ENCODE measurements at places on chromosomes 3 and 15.

DNA sequence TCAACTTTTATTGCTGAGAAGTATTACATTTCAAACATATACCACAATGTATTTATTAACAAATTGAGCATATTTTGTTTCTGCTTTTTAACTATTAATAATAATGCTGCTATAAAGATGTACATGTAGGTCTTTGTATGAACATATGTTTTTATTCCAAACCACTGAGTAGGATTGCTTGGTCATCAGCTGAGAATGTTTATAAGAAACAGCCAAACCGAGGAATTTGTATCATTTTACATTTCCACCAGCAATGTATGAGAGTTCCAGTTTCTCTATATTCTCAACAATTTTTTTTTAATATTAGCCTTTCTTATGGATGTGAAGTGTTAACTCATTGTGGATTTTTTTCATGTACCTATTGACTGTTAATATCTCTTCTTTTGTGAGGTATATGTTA is 119.5 kb upstream of the MDFIC2 start:
- no peak for DNase-seq

- no peak for DNase-seq
Observed at GRCh38 chr3:161474139-161474538, 22.5 kb upstream of the OTOL1 start.

DNA sequence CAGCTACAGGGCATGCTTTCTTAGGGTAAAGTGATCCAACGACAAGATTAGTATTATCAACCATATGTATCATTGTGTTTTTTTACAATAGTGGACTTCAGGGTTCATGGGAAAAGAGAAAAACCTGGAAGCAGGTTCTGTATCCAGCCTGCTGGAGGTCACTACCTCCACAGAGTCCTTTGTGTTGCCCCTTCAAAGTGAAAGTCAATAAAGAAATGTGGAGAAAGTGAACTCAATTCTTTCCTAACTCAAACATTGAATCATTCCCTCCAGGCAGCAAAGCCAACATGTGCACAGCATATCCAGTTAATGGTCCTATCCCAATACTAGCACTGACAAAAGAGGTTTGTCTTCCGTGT is 45.4 kb downstream of the FGF7 start:
- DNase-seq = no peak

GRCh38 chr3:179819379-179819778 is 166.5 kb downstream of the USP13 start:
- DNase-seq = no peak

- no peak for DNase-seq
Observed at GRCh38 chr3:106030627-106030963, 161.8 kb upstream of the CBLB start.

DNA sequence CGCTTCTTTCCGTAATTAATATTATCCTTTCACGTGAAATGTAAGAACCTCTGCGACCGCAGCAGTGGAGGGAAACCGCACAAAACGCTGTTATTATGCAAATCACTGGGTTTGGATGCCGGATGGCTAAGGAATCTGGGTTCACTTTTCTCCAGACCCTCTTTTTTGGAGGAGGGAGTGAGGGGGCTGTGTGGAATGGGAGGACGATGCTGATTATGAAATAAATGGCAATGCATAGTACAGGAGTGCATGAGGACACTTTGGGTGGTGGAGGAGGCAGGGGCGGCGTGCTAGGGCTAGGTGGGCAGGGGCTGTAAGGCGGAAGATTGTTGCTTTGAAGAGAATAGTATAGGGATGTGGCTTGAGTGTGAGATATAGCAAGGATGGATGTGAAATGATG is 1.8 kb downstream of the CADM2 start:
- DNase-seq = no peak

GRCh38 chr3:174957551-174958001 is 98.4 kb downstream of the NAALADL2 start:
- no peak for DNase-seq

DNA sequence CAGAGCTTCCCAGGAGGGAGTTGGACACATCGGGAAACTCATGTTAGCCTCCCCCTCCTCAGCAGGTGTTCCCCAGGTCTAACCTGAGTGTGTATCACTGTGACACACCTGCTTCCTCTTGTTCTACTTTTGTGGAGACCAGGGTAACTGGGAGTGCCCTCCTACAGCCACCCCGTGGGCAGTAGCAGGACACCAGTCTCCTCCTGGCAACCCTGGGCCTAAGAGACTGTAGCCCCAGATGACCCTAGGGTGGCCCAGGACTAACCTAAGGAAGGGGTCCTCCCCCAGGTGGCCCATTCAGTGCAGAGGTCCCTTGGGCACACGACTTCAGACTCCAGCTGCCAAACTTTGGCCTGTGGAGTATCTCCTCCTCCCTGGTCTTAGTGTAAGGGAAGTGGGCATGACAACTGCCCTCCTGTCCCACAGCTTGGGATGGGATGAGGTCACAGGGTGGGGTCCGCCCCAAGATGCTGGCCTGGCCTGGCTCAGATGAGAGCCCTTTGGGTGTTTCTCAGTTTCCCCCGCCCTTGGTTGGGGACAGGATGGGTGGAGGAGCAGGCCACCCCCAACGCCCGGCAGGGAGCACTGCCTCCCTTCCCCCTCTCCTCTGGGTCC is 4.8 kb downstream of the CSK start:
- peak; percentile 58 for DNase-seq

- no peak for DNase-seq
Observed at GRCh38 chr3:126634803-126635202, 20.1 kb downstream of the TXNRD3 start.

GRCh38 chr3:133152681-133153220 is 114.6 kb downstream of the TMEM108 start:
- no peak for DNase-seq

DNA sequence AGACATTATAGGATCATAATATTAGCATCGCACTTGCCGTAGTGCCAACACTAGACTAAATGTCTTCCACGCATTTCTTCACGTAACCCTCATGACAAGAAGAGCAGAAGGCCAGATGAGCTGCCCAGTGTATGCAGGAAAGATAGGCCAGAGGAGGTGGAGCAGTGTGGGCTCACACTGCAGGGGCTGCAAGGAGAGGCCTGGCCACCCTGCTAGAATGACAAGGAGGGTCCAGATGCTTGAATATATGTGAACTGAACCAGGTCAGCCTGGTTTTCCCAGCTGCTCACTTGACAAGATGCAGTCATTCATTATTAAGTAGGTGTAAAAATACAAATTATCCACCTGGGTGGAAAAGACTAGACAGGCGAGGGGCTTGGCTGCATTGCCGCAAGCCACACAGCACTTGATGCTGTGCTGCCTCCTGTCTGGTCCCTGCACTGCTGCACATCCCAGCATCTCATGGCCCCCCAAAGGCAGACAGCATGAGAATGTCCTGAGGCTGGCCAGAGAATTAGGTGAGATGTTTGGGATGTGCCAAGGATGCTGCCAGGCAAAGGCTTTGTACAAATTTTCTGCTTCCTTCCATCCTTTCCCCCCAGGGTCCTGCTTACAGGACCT is 115.2 kb downstream of the NTRK3 start:
- no peak for DNase-seq

DNA sequence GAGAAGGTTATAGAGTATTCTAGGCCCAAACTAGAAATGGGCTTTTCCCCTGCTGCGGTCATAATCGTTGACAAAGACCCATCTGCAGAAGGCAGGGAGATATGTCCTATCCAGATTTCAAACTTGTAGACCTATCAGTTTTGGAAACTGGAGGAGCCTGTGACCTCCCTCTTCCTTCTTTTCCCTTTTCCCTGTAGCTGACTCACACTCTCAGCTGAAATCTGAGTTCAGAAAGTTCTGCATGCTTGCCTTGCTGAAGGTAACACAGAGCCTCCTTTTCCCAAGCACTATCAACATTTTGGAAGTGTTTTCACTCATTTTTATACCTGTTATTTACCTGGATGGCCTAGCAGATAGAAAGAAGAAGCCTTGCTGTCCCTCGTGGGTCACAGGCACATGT is 59.1 kb upstream of the PSMD6 start:
- DNase-seq = no peak

- DNase-seq = no peak
Observed at GRCh38 chr3:32325927-32326326, 65.7 kb upstream of the CMTM7 start.

GRCh38 chr3:175670557-175670956 is 811.4 kb downstream of the NAALADL2 start:
- no peak for DNase-seq

GRCh38 chr3:10354361-10355015 is 33.6 kb upstream of the SEC13 start:
- DNase-seq = no peak

DNA sequence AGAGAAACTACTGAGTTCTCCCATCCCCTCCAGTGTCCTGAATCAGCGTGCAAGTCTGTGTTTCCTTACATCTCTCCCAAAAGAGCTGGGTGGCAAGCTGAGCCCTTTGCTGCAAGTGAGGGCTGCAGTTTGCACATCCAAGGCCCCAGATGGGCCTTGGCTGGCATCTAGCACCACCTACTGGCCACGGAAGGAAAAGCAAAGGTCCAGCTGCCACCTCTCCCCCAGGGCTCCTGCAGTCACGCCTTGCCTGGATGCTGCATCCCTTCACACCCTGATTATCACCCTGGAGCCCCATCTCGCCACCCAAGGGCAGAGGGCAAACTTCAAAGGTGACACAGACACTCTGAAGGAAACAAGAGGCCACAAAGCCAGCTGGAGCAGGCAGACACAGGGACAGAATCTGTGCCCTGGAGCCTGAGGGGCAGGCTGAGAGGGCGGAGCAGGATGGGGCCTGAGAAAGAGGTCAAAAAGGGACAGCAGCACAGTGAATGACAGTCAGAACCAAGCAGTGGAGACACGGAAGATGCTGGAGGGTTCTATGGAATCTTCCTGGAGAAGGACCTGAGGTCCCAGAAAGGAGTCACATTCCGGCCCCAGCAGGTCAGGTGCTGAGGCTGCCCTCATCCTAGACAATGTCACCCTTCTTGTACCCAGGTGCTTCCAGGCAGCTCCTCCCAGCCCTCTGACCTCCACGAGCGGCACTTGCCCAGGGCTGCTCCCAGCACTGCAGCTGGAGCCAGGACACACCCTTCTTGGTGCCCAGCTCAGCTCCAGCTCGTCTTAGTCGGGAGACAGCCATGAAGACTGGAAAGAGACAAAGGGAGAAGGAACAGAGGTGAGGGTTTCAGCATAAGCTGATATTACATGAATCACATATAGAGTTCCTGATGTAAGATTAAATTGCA is 18.3 kb upstream of the NTRK3 start:
- peak; percentile 17 for DNase-seq

DNA sequence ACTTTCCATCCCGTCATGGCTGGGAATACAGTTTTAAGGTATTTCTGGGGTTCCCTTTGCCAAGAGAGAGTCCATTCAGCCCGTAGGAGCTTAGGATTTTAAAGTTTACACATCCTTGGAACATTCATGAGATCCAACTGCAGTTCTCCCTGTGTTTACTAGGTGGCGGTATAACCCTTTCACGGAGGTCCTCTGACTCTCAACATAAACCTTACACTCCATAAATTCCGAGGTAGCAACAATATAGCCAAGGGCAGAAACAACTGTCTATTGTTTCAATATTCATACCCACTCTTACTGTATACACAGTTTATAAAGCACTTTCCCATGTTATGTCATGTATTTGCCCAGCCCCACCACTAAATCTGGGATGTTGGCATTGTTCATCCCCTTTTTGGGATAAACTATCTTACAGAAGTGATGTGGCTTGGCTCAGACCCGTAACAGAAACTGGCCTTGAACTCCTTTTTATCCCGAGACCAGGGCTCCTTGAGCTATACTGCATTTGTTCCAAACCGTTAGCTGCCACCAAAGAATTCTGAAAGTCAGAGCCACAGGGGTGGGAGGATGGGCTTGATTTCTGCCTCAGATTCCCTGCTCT is 69.2 kb upstream of the COL6A5 start:
- DNase-seq = no peak

DNA sequence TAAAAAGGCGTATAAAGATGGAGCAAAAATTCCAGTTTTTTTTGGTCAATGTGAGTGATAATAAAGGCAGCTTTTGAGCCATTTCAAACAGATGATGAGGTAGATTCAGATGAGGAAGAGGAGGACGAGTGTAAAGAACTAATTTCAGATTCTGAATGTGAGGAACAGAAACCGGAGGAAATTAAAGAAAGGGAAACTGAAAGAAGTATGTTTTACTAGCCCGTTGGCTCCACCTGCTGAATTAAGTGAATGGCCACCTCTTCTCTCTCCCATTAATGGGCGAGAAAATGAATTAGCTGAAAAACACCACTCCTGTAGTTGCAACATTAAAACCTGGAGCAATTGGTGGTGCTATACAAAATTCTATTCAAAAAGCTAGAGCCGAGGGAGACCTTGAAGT is 55.4 kb downstream of the CYP19A1 start:
- DNase-seq = no peak

GRCh38 chr3:10356461-10356981 is 35.6 kb upstream of the SEC13 start:
- DNase-seq = no peak

DNA sequence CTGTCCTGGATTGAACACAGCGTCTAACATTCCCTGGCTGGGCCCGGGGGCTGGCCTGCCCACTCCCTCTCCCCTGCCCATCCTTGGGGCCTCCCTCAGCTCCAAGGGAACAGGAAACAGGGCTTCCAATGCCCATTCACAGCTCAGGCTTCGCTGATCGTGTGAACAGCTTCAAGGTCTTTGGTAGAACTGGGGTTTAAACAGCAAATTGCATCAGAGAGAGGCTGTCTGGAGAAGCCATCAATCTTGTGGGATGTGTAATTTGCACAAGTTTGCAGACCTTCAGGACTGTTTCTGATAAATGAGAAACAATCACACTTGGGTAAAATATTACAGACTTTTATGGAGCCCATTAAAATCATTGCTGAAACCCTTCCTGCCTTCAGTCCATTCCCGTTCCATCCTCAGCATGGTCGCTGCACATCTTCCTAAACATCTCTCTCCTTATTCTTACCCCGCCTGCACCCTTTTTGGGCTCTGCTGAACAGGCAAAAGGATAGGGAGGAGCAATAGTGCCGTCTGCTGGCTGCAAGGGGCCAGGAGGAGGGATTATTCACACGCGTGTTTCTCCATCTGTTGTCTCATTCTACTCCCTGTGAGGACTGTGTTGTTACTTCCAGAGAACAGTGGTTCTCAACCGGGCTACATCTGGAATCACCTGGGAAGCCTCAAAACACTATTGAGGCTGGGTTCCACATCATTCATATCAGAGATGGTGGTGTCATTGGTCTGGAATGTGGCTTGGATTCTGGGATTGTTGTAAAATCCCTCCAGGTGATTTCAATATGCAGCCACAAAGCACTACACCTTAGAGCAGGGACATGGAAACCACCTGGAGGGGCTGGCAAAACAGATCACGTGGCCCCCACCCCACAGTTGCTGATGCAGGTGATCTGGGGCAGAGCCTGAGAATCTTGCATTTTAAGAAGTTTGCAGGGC is 116.3 kb downstream of the CLSTN2 start:
- DNase-seq = no peak

GRCh38 chr15:97815835-97816234 is 144.7 kb upstream of the ARRDC4 start:
- DNase-seq = no peak

- DNase-seq = no peak
Observed at GRCh38 chr3:163722405-163722804, 1355.9 kb downstream of the SI start.
